A549 (cell line): ENCODE measurements at places on chromosomes 4 and X.

DNA sequence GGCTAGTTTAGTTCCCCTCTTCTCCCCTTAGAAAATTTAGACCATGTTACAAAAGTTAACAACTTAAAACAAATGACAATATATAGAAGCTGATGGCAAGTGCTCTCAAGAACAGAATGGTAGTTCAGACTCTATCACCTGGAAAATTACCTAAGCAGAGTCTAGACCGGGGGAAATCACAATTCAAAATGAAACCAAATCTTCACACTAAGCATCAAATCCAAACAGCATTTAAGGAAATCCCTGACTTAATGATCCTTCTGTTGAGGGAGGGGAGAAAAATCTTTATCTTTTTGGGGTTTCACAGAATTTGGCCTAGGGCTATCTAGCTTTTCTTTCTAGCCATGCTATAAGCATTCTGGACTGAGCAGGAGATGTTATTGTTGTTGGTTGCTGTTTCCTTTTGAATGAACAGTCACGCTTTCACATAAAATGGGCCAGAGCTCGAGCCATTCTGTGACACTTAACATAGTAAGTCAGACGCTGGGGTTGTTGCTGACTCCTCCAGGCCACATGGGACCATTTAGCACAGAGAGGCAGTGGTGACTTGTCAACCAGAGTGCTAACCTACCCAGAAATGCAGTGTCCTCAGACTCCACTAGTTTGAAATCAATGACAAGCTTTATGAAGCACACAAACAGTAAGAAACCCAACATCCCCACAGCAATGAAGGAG is 16.0 kb upstream of the LSM6 start:
- no peak for DNase-seq

GRCh38 chrX:65925592-65925991 is 114.3 kb downstream of the VSIG4 start:
- no peak for DNase-seq

- no peak for DNase-seq
Observed at GRCh38 chr4:87171944-87172343, 48.5 kb downstream of the KLHL8 start.

DNA sequence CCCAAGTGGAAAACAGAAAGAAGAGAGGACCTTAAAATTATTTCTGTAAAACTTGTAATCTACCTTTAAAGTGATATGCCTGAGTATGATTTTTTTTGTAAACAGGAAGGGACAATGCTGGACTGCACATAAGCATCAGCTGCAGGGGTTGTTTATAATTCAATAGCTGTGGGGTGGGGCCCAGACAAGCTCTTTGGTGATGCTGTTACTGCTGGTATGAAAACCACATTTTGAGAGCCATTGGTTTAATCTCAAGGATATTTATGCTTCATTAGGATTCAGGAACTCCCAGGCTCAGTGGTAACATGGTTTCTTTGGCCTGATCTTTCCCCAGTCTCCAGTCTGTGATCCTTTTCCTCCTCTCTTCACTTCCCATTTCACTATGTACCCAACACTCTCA is 34.3 kb upstream of the GRPR start:
- DNase-seq, result no peak

- no peak for DNase-seq
Observed at GRCh38 chr4:126097155-126097799, 782.5 kb downstream of the FAT4 start.
